GM23248 (cell line): ENCODE measurements at places on chromosomes 5 and 9. TPM values are rescaled to one million over a fixed set of nuclear protein-coding genes. Genes with fewer than 3 reads are reported as not detected.
A peak's percentile ranks its signal among the peaks of the same experiment; 100 is the strongest.

DNA sequence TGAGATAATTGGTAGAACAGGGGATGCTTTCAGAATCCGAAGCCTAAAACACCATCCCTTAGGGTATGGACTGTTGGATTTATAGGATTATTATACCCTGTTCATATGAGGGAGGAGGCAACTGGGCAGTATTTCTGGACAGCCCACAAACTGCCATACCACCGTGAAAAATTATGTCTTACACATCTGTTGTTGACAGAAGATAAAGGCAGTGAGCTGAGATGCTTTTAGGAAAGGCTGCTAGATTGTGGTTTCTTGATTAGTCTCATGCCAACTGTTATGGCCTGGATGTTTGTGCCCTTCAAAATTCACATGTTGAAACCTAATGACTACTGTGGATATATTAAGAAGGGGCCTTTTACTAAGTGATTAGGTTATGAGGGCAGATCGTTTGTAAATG, 83.7 kb upstream of the DHFR start:
- 0 out of 2 replicates have a peak, but pooled peaks cover 4% of the 10 kb centered on the region for H3K4me1 ChIP-seq
- no peaks in the 10 kb centered on the region for H3K36me3 ChIP-seq
- DNase-seq = no peak
- H3K27ac ChIP-seq = no peak overlapping the region

DNA sequence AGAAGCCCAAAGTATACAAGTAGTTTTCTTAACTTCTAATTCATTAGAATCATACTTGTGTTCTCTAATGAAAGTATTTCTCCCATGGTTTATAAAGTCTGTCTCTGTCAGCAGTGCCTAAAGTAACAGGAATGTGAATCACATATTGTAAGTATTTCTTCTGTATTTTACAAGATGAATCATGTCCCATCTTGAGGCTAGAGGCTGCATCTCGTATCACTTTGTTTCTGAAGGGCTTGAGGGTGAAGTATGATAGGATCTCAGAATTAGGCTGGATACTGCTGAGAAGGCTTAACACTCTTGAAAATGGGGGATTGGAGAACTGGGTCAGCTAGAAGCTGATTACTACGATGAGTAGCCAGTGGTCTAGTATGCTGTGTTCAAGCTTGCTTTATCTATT, 242.2 kb upstream of the ACTBL2 start:
- H3K27me3 ChIP-seq = no peaks in the 10 kb centered on the region
- DNase-seq = peak; percentile 72
- H3K4me3 ChIP-seq = peak overlapping the region; percentile 15; the same call in 1 of the 2 replicates

GRCh38 chr9:111719541-111719940, 58.1 kb downstream of the GNG10 start:
- no peak overlapping the region for H3K27ac ChIP-seq
- H3K36me3 ChIP-seq = no peaks in the 10 kb centered on the region

GRCh38 chr5:83654427-83654994, 66.1 kb downstream of the HAPLN1 start:
- H3K4me3 ChIP-seq = no peak overlapping the region
- H3K4me1 ChIP-seq = no peaks in the 10 kb centered on the region
- peak; percentile 14 for DNase-seq
- no peaks in the 10 kb centered on the region for H3K27me3 ChIP-seq
- H3K36me3 ChIP-seq = no peaks in the 10 kb centered on the region

DNA sequence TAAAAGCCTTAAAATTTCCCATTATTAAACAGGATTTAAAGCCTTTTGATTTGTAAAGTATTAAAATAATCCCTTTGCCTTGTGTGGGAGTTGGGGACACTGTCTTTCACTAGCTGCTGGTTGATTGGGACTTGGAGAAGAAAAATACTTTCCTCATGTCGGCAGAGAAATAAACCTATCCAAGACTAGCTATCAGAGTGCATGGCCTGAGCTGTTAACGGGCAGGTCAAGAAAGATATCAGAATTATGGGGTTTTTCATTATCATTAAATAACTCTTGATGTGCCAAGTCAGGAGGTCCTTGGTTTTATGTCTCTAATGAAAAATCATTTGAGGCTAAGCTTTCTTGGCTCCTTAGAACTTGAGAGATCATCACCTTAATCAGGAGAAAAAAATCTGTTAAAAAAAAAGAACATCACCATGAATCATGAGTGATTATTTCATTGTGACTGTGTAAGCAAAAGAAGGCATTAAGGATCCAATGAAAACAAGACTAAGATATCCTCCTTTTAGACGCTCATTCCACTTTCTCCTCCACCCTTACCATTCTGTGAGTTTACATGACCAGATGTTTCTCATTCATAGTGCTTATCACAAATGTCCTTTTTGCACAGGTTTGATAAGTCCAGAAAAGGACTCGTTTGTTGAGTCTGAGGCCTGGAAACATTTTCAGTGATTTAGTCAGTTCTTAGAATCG, 140.4 kb upstream of the EGFLAM start:
- no peak overlapping the region for H3K27ac ChIP-seq
- H3K4me3 ChIP-seq = no peak overlapping the region
- no peaks in the 10 kb centered on the region for H3K36me3 ChIP-seq
- H3K27me3 ChIP-seq = no peaks in the 10 kb centered on the region; the same call in 1 of the 2 replicates
- H3K4me1 ChIP-seq = no peaks in the 10 kb centered on the region

The F2RL1 gene
- 1.4 and 2.7 TPM in 2 replicates for total RNA-seq

The SNAPC4 gene
- 5.2 and 8.2 TPM in 2 replicates for total RNA-seq

GRCh38 chr9:75500479-75500878, 390.0 kb upstream of the PCSK5 start:
- no peaks in the 10 kb centered on the region for H3K4me1 ChIP-seq
- no peaks in the 10 kb centered on the region for H3K27me3 ChIP-seq
- H3K36me3 ChIP-seq = no peaks in the 10 kb centered on the region
- DNase-seq = no peak
- no peak overlapping the region for H3K4me3 ChIP-seq
- no peak overlapping the region for H3K27ac ChIP-seq

DNA sequence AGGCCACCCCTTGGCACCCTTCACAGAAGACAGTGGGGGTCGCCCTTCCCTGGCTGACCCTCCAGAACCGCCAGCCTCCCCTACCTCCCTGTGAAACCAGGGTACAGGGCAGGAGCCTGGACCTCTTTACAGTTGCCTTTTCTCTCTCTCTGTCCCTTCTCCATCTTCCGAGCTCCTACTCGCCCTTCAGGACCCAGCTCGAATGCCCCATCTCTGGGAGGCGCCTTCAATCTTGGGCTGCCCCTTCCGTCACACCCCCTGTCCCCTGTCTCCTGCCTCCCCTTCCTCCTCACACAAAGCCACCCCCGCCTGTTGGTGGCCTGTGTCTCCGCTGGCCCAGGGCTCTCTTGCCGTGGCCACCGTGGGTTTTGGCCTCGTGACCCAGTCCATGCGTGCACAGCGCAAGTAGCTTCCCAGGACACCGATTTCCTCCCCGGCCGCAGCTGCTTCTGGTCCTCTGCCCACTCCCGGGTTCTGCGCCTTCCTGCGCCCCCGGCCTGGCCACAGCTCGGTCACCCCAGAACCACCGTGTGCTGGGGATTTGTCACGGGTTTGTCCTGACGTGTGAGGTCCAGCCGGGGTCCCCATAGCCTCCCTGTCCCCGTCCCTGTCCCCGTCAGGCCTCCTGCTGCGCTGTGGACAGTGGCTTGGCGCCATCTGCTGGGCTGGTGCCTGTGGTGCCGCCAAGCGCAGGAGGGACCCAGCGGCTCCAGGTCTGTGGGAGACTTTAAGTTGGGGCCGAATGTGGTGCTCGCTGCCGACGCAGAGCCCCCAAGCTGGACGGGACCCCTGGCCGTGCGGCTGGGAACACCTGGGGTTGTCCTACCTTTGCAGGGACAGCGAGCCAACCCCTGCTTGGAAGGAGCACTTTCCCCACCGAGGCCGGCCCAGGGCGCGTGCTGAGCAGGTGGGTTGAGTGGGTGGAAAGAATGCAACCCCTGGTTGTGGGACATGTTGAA, 4.0 kb upstream of the TMEM250 start:
- no peak overlapping the region for H3K27ac ChIP-seq
- peak overlapping the region; percentile 54 for H3K4me3 ChIP-seq
- H3K4me1 ChIP-seq = peaks cover 5% of the 10 kb centered on the region; the same call in 1 of the 2 replicates
- H3K36me3 ChIP-seq = no peaks in the 10 kb centered on the region
- peaks cover 19% of the 10 kb centered on the region for H3K27me3 ChIP-seq

- no peak overlapping the region for H3K27ac ChIP-seq
- H3K4me1 ChIP-seq = peaks cover 32% of the 10 kb centered on the region
- H3K36me3 ChIP-seq = no peaks in the 10 kb centered on the region
- no peaks in the 10 kb centered on the region for H3K27me3 ChIP-seq
Measured at GRCh38 chr5:169422087-169422486, 121.1 kb upstream of the SLIT3 start.

The DMRTA1 gene
- total RNA-seq = 0.11 TPM in 1 of 2 replicates, not detected in the other

- DNase-seq = peak; percentile 29
- peak overlapping the region; percentile 15; the same call in 1 of the 2 replicates for H3K27ac ChIP-seq
- H3K36me3 ChIP-seq = peaks cover 76% of the 10 kb centered on the region
- H3K27me3 ChIP-seq = no peaks in the 10 kb centered on the region
Measured at GRCh38 chr9:21473236-21473635, 8.9 kb downstream of the IFNE start.

DNA sequence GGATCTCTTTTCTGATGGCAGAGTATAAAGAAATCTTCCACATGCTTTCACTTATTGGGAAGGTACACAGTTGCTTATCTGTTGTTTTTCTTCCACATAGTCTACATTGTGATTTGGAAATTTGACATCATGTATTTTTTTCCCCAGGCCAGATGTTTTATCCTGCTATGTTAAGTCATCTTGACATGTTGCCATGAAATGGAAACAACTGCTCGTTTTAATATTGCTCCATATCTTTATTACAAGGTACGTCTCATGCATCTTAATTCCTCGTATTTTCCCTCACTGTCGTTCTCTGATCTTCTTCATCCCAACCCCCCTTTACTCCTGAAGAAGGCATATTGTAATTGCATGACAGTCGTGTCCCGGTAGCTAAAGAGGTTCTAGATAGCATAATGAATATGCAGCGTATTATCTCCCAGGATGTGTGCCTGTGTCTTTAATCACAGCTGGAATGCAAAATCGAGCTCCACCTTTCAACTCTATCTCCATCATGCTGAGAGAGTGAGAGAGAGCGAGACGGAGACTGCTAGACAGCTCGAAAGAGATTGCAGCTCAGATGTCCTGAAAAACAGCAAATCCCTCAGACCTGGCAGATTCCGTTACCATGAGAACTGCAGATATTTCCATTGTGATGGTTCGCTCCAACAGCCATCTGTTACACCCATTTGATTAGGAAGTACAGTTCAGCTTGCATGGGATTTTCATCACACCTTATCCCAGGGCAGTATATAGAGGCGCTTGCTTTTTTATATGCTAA, 281.7 kb downstream of the TMEM38B start:
- no peaks in the 10 kb centered on the region for H3K36me3 ChIP-seq
- H3K27me3 ChIP-seq = no peaks in the 10 kb centered on the region
- H3K27ac ChIP-seq = no peak overlapping the region
- no peaks in the 10 kb centered on the region for H3K4me1 ChIP-seq
- no peak for DNase-seq

The BRD9 gene
- total RNA-seq = 25.9 and 30.6 TPM in 2 replicates

DNA sequence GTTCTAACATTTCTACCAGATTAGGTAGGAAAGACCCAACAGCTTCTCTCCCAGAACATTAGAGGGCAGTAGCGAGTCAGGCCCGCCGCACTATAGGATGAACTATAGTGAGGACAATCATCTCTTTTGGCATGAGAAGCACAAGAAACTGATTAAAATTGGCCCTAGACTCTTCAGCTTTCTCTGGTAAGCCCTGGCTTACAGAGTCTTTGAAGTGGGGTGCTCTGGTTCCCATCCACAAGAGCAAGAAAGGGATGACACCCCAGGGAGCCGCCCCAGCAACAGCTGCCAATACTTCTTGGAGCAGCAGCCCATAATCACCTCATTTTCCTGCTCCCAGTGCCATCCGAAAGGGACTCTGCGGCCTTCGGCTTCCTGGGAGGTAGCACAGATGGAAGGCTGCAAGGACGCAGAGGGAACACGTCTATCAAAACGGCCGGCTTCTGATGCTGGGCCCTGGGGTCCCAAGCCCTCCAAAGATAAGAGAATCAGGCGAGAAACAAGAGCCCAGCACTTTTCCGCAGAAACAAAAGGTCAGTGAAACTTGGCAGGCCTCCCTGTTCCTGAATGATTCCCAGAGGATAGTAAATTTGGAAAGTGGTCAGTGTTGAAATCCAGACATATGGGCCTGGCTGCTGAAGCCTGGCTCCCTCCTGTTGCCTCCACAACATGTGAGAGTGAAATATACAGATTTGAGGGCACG, 69.3 kb downstream of the HSD17B3 start:
- no peaks in the 10 kb centered on the region for H3K27me3 ChIP-seq
- DNase-seq = peak; percentile 66
- H3K36me3 ChIP-seq = no peaks in the 10 kb centered on the region
- H3K4me3 ChIP-seq = no peak overlapping the region
- H3K4me1 ChIP-seq = no peaks in the 10 kb centered on the region

The PDZD2 gene
- not detected in 2 replicates for total RNA-seq

DNA sequence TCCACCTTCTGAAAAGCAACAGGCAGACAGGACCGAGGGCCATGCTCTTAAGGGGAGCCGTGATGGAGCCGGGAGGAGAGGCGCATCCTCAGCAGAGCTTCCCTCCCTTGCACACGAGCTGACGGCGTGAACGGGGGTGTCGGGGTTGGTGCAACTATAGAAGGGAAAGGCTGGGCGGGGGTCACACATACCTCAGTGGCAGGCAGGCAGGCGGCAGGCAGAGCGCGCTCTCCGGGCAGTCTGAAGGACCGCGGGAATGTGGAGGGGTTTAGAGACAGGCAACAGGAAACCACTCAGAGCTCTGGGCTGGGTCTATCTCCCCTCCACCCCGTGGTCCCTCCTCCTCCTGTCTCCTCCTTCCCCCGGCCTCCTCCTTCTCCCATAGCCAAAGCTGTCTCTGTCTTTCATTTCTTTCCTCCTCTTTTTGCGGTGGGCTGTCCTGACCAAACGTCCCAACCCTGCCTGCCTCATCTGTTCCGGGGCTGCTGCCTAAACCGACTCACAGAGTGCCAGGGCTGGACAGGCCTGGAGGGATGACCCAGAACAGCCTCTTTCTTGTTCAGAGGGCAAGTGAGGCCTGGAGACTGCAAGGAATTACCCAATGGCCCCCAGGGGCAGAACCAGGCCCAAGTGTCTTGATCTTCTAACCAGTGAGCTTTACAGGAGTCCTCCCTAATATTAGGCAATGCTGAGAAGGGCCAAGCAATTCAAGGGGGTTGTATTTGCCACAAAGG, at the start of gene SPARC:
TSS of gene SPARC (minus strand) at position 242 of the 734 bp plus-strand sequence. CDS start 10,727 bp downstream, outside the sequence.
- peaks cover 31% of the 10 kb centered on the region for H3K4me1 ChIP-seq
- DNase-seq = peak; percentile 97
- peaks cover 36% of the 10 kb centered on the region for H3K36me3 ChIP-seq
- H3K4me3 ChIP-seq = peak within 1 kb of the TSS; percentile 95

DNA sequence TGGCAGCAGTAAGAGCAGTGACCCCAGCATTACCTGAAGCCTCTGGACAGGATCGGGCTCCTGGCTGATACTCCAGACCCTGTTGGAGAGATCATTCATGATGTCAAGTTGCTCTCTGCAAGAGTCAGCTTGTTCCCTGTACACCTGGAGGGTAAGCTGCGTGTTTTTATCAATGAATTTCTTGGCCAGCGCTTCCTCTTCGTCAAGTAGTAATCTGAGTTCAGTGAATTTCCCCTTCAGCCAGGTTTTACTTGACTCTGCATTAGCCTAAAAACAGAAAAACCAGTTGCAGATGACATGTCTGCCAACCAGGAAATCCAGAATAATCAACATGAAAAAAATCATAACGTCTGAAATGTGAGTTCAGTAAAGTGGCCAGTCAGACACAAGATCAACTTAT, 19.1 kb downstream of the TRIM14 start:
- no peaks in the 10 kb centered on the region for H3K36me3 ChIP-seq
- H3K27ac ChIP-seq = no peak overlapping the region
- H3K4me3 ChIP-seq = no peak overlapping the region
